ENCODE measurements at places on chromosomes 7 and 10. TPM values are rescaled to one million over a fixed set of nuclear protein-coding genes. Genes with fewer than 3 reads are reported as not detected.

- ATAC-seq = peak; percentile 41
These were observed 3.0 kb upstream of the CALHM3 start for GRCh38 chr10:103481974-103482531.

DNA sequence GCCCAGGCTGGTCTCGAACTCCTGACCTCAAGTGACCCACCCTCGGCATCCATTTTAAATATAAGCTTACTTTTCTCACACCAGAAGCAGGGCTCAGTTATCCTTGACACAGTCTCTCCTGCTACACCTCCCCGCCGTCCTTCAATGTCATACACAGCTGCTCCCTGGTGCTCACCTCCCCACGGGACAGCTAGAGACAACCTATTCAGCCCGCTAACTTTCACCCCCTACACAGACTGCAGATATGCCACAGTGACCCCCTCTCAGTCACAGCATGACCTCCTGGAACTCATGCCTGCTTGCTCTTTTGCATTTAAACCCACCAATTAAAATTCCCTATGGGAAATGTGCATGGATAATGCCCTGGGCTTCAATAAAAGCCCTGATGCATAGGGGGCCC is 44.2 kb upstream of the KCNMA1 start:
- peak; percentile 26 for ATAC-seq

DNA sequence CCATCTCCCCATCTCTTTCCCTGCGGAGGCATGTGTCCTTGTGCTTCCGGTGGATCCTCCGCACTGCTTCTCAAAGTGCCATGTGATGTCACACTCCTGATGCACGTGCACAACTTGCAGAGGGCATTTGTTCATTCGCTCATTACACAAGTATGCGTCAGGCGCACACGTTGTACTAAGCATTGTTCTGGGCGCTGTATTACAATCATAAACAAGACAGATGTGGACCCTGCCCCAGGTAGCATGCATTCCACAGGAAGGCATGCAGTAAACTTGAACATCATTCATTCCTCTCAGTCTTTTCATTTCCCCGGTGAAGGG is 9.0 kb upstream of the RAMP3 start:
- ATAC-seq = no peak

EN2 gene
- total RNA-seq = 0.11 TPM

GRCh38 chr7:3042861-3043489 is 692 bp downstream of the CARD11 start:
- no peak for ATAC-seq

DNA sequence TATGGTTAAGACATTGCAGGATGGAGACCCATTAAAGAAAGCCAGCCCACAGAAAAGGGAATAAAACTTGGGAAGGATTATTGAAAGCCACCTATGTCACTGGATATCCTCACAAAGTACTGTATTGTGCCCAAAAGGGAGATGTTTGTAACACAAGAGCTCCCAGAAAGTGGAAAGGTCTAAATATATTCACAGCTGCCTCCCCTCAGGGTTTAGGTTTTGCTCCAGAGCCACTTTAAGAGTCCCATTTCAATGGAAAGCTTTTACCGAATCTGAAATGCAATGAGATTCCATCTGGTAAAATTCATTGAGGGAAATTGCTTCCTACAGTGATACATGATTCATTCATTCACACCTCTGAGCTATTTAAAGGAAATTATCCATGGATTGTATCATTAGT is 176.4 kb downstream of the XPNPEP1 start:
- ATAC-seq = no peak

DNA sequence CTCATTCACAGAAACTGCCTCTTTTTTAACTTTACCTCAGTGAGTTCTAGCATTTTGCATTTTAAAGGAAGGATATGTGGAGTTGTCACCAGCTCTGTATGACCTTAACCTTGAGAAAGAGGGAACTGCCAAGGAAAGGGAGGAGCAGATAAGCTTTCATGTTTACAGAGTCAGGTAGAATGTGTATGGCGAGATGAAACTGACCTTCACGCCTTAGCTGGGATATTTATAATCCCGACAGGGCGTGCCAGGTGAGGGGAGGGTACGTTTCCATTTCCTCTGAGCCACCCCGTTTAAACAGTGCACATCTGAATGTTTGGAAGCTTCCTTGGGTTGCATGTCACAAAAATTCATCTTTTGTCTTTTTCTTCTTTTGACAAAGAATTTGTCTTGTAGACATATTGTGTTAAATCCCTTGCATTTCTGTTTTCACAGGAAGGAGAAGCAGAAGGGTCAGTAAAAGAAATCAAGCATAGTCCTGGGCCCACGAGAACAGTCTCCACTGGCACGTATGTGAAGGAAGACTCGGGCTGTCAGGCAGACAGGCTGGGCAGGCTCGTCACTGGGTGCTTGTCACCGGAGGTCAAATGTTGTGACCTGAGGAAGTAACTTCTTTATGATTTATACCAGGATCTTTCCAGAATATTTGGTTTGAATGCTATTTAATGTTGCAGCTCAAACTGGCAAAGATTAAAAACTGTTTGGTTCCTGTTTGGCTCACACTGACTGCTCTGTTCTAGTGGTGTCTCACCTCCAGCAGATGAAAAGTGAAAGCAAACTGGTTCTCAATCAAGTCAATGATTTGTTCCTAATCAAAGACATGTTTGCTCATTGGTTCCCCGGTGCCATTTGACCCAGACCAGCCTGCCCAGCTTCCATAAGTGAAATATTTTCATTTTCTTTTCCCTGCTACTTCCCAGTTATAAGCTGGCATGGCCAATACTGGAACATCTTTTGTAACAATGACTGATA is 16.2 kb downstream of the OPTN start:
- ATAC-seq = no peak

RASSF4 gene
- 23.2 TPM for total RNA-seq

LBX1 gene
- total RNA-seq = 1.3 TPM

TRPV6 gene
- total RNA-seq = 0.47 TPM

DNA sequence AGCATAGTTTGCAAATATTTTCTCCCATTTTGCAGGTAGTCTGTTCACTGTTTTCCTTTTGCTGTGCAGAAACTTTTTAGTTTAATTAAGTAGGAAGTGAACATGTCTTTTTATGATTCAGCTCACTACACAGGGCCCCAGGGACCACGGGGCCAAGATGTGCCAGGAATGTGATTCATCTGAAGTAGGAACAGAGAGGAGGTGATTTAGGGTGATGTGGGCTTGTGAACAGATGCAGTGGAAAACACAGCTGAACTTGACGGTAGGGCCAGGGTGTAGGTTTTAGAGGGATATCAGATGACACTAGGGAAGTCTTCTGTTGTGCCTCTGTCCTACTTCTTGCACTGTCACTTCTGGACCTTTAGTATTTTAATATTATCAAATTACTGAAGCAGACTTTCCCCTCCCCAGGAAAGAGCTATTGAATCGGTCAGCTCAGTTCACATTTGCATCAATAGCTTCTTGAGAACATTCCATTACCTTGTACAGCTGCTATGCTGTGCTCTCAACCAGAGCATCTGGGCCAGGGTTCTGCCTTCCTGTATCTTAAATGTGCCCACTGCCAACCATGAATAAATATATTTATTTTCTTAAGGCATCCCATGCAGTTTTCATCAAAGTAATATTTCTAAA is 96.9 kb downstream of the OSBPL3 start:
- ATAC-seq = no peak

ENTPD1 gene
- 1.6 TPM for total RNA-seq

VWDE gene
- 2.5 TPM for total RNA-seq

GRCh38 chr10:35700487-35700882 is 58.4 kb upstream of the FZD8 start:
- ATAC-seq = no peak

- no peak for ATAC-seq
These were observed 138.7 kb downstream of the GFRA1 start for GRCh38 chr10:116134322-116134721.

DNA sequence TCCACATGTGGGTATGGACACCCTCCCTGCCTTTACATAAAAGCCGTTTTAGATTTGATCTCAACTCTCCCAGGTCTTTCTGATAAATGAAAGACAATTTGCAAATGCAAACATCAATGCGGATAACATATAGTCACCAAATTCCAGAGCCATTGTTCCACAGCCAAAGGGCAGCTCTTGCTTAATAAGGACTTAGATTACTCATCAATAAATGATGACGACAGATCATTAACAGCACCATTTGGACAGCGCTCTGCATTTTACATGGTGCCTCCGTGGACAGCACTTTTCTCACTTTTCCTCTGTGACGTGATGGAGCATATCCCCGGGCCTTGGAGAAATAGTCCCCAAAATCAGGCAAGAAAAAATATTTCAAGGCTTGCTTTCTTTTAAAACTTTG is 370.3 kb upstream of the CELF2 start:
- no peak for ATAC-seq

GRCh38 chr10:29806350-29806788 is 171.6 kb upstream of the SVIL start:
- ATAC-seq = no peak

DNA sequence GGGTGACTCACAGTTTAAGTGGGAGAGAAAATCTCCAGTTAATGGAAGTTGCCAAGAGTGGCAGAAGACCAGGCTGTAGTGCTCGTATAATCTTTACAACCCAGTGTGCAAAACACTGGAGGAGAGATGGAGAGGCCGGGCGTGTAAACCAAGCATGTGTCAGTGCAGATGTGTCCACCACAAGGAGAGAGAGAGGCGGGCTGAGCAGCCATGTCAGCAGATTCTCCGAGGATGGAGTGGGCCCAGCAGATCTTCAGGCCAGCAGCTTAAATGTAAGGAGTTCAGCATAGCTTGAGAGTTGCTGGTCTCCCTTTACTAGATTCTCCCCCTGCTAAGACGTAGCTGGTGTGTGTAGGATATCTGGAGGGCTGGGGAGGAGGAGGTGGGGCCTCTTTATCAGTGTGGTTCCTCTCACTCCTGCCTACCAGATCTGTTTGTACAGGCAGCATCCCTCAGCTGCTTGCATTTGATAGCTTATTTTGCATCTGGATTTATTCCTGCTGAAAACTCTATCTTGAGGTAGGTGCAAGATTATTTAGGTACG is 13.7 kb downstream of the BPGM start:
- peak; percentile 81 for ATAC-seq

DNA sequence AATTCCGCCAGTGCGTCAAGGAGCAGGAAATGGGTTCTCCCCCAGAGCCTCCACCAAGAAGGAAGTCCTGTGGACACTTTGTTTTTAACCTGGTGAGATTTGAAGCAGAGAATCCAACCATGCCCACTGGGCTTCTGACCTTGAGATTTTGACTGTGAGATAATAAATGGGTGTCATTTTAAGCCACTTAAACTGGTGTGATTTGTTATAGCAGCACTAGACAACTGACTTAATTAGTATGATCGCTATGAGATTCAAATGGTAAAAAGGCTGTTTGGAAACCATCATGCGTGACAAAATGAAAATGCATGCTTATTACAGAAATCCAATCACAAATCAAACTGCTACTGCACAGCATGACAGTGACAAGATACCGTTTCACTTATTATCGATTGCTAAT is 98.0 kb downstream of the ADAM12 start:
- peak; percentile 48 for ATAC-seq

- no peak for ATAC-seq
These were observed 19.4 kb upstream of the SH2D4B start for GRCh38 chr10:80518143-80518806.

DNA sequence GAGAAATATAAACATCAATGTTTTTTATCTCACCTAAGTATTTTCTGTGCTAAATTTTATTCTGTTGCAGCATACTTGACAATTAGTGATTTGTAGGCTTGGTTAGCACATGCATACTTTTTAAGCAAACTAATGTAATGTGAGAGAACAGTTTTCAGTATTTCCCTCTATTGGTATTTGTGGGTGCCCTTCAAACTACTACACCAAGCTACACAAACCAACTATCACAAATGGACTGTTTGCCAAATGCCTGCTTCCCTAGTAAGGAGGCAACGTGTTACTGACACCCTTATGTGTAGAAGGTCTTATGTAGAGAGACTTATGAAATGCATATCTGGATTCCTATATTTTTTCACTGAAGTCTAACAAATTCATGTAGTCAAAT is 98.4 kb upstream of the FZD1 start:
- no peak for ATAC-seq

TFR2 gene
- total RNA-seq = 1.0 TPM

SOSTDC1 gene
- total RNA-seq = not detected

TAS2R5 gene
- 2.4 TPM for total RNA-seq

DNA sequence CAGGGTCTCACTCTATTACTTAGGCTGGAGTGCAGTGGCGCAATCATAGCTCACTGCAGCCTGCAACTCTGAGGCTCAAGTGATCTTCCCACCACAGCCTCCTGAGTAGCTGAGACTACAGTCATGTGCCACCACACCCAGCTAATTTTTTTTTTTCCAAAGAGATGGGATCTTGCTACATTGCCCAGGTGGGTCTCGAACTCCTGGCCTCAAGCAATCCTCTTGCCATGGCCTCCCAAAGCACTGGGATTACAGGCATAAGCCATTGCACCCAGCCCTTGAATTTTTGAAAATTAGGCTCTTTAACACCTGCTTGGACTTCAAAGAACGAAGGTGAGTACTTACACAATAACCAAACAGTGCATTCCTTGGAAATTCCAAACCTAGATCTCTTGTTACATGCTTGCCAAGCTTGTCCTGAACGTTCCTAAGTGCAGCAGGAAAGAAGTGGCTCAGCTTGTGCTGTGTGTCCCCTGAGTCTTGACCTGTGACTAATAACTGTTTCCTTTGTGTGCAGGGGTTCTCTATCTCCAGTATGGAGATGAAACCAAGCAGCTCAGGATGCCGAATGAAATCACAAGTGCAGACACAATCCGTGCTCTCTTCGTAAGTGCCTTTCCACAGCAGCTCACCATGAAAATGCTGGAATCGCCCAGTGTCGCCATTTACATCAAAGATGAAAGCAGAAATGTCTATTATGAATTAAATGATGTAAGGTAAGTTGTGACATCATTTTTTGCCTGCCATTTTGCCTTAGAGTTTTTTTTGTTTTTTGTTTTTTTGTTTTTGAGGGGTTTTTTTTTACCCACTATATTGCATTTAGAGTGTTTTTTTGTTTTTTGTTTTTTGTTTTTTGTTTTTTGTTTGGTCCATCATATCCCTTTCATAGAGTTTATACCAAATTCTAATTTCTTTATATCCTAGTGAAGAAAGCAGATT is 223.8 kb downstream of the KIAA1217 start:
- ATAC-seq = no peak

DNA sequence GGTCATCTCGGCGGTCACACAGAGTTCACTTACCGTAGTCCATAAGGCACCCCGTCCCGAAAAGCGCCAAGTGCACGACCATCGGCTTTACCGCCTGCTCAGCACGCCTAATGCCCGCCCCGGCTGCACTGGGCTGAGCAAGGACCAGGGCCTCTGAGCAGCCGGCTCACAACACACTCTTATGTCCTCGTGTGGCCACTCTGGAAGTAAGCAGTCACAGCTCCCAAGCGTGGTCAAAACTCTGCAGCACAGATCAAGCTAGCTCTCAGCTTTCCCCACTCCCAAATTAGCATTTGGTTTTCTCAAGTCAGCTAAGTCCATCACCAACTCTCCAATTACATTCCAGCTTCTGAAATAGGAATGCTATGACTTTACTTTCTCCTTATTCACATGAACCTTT is 57.7 kb downstream of the MAD1L1 start:
- ATAC-seq = no peak

GRCh38 chr7:87878208-87878735 is 2.0 kb downstream of the DBF4 start:
- ATAC-seq = no peak

- no peak for ATAC-seq
These were observed 87.1 kb upstream of the CDC14C start for GRCh38 chr7:48837266-48837665.

RAMP3 gene
- total RNA-seq = 0.63 TPM

- ATAC-seq = peak; percentile 87
These were observed 220 bp upstream of the ZKSCAN5 start for GRCh38 chr7:99504281-99504602.

- no peak for ATAC-seq
These were observed 71.1 kb upstream of the TFEC start for GRCh38 chr7:116101704-116102103.

- no peak for ATAC-seq
These were observed 143.0 kb upstream of the NRBF2 start for GRCh38 chr10:62990126-62990525.

All from motor neuron (in vitro differentiated cells).